ENCODE measurements at places on chromosomes 5 and 9.
A peak's percentile ranks its signal among the peaks of the same experiment; 100 is the strongest.

DNA sequence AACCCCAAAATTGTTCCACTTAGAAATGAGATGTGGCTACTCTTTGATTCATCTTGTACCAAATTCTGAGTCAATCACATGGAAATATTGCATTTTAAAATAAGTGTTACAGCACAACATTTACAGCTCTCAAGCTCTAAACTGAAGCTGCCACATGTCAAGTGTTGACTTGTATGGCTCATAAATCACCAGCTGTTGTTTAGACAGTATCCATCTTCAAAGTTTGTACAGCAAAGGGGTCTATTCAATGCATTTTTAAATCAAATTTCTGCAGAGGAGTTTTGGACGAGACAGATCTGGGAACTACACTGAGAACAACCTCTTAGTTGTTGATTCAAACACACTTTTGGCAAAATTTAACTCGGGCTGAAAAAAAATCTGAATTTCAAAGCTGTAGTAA lies 31.4 kb downstream of the CHSY3 start:
- no peak for DNase-seq

- DNase-seq: no peak
These were observed 215.8 kb downstream of the HSPA4 start for GRCh38 chr5:133267601-133268000.

- DNase-seq: peak; percentile 96
These were observed 27.0 kb upstream of the ERGIC1 start for GRCh38 chr5:172806897-172807672.

- DNase-seq: no peak
These were observed 18.6 kb downstream of the SLC36A2 start for GRCh38 chr5:151328734-151329133.

DNA sequence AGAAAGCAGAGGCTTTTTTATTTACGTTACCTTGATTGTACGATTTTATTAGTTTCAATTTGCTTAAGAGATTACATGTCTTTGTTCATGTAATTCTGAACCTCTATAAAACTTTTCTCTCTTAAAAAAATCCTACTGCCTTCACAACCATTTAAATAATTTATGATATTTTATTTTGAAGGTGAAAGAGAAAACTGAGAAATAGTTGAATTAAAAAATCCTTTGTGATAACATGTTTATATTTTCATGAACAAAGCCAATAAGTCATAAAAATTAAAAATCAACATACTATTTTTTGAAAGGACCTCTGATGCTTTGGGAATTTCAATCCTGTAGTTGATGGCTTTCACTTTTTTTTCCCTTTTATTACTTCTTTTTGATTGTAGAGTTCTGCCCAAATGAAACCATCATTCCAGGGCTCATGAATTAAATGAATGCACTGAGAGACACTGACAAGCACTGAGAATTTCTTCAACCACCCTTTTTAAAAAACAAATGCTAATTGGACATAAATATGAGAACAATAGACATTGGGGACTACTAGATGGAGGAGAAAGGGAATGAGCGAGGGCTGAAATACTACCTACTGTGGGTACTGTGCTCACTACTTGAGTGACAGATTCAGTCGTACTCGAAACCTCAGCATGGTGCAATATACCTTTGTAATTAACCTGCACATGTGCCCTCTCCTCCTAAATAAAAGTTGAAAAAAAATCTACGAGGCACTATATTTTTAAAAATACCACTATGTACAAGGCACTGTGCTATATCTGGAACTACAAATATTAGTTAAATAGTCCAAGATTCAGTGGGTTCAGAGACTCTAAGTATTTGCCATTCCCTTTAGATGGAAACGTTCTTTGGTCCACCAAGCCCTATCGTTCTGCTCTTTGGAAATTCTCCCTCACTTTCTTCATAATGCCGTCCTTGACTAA lies 5.9 kb downstream of the CDKN2A start:
- DNase-seq: no peak

- DNase-seq: no peak
These were observed 31.9 kb upstream of the SSBP2 start for GRCh38 chr5:81782811-81783210.

GRCh38 chr9:5617749-5618148 lies 11.2 kb upstream of the RIC1 start:
- no peak for DNase-seq

Data from activated CD4-positive, alpha-beta T cell treated with anti-CD3 and anti-CD28 coated beads for 48 hours (primary cell).